ENCODE measurements at places on chromosomes 12 and 14.

GRCh38 chr12:124517260-124518050 lies 50.0 kb downstream of the NCOR2 start:
- DNase-seq: no peak

DNA sequence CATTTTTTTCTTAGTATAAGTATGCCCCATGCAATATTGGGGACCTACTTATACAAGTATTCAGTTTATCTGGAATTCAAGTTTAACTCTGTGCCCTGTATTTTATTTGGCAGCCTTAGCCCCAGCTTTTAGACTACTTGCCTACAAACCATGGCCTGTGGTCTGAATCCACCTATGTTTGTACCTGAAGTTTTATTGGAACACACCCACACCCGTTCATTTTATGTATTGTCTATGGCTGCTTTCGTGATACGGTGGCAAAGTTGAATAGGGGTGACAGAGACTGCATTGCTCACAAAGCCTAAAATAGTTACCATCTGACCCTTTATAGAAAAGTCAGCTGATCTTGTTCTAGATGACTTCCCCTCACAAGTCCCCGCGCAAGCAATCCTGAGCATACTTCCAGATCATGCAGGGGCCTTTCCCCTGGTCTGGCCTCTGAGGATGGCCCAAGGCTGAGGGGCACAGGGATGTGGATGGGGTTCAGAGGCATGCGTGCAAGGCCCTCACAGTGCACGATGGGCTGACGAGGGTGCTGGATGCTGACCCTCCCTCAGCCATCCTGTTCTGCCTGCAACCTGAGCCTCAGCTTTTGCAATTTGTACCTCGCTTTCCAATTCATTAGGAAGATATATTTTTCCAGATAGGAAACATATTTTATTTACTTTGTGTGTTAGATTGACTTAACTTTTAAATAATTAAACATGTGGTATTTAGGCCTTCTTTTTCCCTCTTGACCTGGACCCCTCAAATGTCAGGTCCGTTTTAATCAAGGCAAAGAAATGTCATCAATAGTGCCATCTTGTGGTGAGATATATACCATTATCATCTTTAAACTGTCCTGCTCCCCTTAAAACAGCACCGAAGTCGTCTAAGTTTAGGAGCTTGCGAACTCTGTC lies 527.3 kb upstream of the CCDC196 start:
- DNase-seq: no peak

DNA sequence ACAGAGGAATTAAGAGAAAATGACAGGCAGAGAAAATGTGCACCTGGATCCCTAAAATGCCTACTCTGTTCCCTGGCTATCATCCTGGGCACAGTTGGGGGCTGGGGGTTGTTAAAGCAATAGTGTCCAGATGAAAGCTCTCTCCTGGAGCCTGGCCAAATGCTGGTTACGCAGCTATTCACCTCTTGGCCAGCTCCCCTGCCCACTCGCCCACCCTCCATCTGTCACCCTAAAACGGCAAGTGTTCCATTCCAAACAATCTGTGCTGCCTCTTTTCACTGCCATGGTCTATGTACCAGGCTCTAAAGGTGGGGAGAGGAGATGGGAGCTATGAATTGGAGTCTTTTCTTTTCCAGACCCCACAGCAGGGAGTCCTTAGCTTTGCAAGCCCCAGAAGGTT lies 24.7 kb upstream of the NPFF start:
- DNase-seq: no peak

DNA sequence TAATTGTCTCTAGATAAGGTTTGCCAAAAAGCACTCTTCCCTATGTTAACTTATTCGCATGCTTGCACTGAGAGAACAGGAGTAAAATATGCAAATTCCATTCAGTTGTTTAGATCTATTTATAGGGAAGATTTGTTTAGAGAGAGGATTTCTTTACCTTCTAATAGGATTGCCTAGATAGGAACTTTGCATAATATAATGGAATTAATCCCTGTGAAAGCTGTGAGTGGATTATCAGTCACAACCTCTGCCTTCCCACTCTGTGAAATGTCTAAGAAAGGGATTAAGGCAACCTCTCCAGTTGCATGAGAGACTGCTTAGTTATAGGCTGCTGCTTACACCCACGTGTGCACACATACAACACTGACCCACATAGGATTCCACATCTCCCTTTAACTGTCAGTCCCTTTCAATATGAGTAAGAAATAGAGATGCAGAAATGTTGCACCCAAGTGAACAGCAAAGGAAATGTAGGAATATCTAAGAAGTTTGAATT lies 83.2 kb downstream of the ALG10B start:
- DNase-seq: no peak

DNA sequence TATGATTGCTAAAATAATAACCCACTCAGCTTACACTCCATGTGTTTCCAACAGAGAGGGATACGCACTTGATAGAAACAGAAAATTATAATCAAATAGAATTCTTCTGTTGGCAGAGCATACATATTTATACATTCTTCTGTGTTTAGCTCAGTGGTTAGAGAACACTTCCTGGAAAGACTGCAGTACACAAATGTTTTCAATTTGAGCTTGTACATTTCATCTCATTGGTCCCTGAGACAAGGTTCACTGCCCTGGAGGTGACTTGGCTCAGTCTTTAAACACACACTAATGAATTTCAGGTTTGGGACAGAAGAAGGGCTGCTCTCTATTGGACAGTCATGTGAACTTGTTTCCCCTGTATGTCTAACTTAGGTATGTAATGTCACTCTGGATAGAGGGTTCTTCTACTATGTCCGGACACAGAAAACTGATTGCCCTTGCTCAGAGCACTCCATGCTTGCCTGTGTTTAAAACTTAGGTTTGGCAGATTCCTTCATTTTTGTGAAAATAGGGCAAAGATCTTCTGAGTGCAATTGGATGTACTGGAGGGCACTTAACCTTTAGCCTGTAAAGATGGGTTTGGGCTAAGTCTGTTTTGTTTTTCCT lies 22.9 kb downstream of the PROX2 start:
- DNase-seq: no peak

DNA sequence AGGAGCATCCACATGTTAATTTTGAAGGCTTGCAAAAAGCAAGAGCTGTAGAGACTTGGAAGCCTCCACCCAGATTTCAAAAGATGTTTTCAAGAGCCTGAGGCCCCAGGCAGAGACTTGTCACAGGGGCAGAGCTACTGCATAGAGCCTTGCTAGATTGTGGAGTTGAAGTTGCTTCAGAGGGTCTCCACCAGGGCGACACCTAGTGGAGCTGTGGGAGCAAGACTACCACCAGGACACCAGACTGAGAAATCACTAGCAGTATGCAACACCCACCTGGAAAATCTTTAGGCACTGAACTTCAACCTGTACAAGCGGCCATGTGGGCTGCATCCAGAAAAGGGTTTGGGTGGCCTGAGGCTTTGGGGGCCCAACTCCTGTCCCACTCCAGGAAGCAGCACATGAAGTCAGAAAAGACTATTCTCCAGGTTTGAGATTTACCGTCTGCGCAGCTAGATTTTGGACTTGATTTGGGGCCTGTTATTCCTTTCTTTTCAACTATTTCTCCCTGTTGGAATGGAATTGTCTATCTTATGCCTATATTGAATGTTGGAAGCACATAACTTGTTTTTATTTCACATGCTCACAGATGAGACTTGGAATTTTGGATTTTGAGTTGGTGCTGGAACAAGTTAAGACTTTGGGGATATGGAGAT lies 508.6 kb downstream of the FLRT2 start:
- DNase-seq: peak; percentile 65

- no peak for DNase-seq
Observed at GRCh38 chr14:27727251-27727770, 1039.3 kb upstream of the FOXG1 start.

DNA sequence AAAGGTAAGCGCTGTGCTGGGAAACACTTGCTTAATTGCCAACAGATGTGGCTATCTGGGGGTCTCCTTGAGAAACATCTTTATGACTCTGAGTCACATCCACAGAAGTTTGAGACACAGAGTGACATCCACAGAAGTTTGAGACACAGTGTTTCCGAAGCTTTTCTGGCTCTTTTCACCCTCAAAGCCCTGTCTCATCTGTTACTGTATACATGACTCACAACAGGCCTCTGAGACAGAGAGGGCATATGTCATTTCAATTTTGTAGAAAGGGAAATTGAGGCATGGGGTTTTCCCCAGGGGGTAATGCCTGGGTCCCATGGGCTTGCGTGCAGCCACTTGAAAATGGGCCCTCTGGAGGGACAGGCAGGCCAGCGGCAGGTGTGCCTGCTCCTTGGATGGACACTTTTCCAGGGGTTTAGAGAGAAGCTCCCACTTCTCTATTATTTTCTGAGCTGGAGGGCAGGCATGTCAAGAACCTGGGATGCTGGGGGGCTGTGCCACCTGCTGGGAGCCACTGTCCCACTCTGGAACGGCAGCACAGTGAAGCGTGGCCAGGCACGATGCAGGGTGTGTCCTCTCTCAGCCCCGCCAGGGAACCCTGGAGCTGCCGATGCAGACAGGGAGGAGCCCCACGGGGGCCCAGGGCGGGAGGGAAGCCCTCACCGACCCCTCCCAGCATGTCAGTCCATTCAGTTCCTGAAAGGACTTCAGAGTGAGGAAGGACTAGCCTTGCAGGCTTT lies 111.3 kb upstream of the FKBP4 start:
- DNase-seq: peak; percentile 19

DNA sequence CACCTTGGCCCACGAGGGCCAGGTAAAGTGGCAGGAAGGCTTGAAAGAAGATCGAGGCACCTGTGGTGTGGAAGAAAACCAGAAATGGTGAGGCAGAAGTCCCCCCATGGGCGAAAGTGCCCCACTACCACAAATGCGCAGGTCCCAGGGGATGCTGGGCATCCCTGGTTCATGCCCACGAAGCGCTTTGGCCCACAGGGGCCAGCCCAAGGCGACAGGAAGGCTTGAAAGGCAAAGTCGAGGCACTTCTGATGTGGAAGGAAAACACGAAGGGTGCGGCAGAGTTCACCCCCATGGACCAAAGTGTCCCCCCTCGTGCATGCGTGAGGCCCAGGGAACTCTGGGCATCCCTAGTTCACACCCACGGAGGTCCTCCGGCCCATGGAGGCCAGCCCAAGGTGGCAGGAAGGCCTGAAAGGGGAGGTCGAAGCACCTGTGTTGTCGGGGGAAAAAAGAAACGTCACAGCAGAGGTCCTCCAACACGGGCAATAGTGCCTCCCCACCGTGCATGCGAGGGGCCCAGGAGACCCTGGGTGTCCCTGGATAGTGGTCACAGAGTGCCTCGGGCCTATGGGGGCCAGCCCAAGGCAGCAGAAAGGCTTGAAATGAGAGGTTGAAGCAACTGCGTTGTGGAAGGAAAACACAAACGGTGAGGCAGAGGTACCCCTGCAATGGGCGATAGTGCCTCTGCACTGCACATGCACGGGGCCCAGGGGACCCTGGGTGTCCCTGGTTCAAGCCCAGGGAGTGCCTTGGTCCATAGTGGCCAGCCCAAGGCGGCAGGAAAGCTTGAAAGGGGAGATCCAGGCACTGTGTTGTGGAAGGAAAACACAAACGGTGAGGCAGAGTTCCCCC lies 373.9 kb downstream of the ALG10 start:
- peak; percentile 2 for DNase-seq

GRCh38 chr12:127749416-127749815 lies 517.6 kb upstream of the TMEM132C start:
- no peak for DNase-seq

DNA sequence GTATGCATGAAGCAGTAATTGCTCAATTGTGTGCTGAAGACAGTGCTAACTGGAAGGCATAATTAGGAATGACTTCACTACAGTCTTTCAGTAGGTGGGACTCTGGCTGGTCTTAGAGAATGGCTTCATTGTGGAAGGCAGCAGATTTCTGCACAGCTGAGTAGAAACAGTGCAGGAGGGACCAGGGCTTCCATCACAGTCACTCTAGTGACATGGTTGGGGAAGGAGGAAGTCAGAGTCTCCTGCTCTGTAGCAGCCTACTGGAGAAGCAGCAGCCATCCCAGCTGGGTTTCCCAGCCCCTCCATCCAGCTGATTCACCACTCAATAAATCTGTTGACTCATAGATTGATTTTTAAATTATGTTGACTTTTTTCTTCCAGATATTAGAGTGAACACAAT lies 80.6 kb upstream of the DBX2 start:
- DNase-seq: no peak

DNA sequence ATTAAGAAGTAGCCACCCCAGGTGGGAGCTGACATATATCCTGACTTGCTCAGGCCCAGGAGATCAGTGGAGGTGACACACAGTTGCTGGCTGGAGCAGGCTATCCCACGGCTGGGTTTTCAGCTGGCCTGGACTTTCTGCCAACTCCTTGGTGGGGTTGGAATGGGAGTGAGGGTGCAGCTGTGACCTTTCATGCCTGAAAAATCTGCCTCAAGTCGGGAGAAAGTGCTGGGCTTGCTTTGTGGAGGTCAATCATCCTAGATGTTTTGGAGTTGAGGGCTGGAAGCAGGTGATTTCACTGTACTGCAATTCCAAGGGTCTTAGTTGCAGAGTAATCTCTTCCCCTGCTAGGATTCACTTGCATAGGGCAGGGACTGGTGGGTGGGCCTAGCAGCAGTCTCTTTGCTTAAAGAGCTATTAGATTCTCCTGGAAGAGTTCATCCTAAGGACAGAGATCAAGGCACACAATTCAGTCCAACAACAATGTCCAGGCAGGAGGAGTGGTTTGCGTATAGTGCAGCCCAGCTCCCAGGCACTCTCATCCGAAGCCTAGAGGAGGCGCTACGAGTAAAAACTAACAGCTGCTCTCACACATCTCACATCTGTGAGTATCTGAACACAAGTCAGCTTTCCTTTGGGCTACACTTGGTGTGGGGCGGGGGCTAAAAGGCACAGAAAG lies 98.1 kb downstream of the GAS2L3 start:
- DNase-seq: no peak

DNA sequence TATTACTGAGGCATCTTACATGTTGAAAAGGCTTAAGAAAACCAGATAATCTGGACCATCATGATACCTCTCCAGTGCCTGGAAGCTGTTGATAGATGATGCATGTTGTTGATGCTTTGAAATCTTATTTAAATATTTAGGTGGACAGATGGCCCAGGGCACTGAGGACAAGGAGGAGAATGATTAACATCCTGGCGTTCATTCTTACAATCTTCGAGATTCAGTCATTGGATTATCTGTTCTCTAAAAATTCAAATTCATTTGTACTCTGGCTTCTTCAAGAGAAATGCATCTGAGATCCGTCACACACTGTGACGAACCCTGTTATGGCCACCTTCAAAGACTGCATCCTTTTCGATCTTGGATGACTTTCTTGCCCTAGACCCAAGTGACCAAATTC lies 121.3 kb upstream of the IGF1 start:
- DNase-seq: no peak

GRCh38 chr12:52360663-52361271 lies 6.5 kb downstream of the KRT85 start:
- DNase-seq: no peak
